ENCODE measurements at places on chromosomes 7 and 10.

- no peak for DNase-seq
Observed at GRCh38 chr10:124240839-124241291, 147.5 kb upstream of the CHST15 start.

DNA sequence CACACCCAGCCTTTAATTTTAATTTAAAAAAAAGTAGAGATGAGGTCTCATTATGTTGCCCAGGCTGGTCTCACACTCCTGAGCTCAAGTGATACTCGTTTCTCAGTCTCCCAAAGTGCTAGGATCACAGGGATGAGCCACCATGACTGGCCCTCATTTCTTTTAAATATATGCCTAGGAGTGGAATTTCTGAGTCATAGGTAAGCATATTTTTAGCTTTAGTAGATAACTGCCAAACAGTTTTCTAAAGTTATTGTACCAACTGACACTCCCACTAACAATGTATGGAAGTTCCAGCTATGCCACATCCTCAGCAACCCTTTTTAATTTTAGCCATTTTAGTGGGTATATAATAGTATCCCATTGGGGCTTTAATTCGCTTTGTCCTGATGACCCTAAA is 13.8 kb upstream of the PPIF start:
- peak; percentile 27 for DNase-seq

DNA sequence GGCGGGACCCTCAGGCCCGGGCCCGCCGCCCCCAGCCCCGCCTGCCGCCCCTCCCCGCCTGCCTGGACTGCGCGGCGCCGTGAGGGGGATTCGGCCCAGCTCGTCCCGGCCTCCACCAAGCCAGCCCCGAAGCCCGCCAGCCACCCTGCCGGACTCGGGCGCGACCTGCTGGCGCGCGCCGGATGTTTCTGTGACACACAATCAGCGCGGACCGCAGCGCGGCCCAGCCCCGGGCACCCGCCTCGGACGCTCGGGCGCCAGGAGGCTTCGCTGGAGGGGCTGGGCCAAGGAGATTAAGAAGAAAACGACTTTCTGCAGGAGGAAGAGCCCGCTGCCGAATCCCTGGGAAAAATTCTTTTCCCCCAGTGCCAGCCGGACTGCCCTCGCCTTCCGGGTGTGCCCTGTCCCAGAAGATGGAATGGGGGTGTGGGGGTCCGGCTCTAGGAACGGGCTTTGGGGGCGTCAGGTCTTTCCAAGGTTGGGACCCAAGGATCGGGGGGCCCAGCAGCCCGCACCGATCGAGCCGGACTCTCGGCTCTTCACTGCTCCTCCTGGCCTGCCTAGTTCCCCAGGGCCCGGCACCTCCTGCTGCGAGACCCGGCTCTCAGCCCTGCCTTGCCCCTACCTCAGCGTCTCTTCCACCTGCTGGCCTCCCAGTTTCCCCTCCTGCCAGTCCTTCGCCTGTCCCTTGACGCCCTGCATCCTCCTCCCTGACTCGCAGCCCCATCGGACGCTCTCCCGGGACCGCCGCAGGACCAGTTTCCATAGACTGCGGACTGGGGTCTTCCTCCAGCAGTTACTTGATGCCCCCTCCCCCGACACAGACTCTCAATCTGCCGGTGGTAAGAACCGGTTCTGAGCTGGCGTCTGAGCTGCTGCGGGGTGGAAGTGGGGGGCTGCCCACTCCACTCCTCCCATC is 82.7 kb downstream of the PAX2 start:
- peak; percentile 56 for DNase-seq

DNA sequence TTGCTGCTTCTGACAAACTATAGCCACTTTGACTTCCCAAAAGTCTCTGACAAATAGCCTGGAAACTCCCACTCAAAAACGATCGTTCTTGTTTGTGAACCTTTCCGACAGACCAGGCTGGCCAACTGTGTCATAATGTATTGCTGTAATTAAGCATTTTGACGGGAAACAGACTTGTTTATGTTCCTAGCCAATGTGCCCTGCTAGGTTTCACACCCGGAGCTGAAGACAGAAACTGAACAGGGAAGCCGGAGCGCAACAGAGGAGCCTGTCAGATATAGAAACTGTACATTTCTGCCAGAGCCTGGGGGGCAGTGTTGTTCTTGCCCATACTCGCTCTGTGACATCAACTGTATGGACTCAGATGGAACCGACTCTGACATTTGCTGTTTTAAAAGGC is 55.3 kb upstream of the C7orf33 start:
- DNase-seq, result peak; percentile 61

- peak; percentile 67 for DNase-seq
Observed at GRCh38 chr10:50508315-50509051, 115.3 kb downstream of the SGMS1 start.

DNA sequence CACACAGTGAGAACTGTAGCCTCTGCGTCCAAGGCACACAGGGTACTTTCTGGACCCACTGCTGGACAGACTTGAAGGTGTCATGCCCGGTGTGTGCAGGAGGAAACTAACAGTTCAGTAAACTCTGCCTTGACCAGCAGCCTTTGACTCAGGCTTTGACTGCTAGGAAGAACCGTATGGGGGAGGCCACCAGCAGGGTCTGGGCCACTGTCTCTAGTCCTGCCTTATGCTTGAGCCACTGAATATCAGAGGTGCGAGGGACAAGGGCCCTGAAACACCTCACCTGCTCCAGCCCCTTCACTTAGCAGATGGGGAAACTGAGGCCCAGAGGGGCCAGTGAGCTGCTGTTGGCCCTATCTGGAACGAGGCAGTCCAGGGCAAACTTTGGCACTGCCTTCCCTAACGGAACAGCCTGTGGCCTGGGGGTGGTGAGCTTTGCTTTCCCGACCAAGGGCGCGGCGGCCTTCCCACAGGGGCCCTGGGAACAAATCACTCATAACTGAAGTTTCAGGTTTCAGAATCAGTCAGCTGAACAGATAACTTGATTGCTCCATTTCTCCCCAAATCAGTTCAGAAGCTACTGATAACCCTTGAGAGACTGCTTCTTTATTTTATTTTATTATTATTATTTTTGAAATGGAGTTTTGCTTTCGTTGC is 130.0 kb downstream of the FAM53B start:
- peak; percentile 67 for DNase-seq

DNA sequence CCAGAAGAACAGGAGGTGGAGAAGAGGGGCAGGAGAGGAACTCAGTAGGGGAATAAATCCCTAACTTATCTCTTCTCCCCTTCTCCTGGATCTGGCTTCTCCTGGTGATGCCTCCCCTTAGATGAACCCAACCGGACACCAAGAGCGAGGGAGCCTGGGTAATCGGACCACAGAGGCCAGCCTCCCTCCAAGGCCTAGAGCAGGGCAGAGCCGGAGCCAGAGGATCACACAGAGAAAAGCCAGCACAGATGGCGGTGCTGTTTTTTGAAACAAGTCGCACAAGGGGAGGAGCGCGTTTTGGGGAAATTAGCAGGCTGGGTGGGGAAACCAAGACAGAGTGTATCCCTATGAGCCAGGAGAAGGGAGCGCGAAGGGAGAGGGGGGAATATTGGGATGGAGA is 4.9 kb upstream of the SRRM3 start:
- DNase-seq, result no peak

Data from activated CD8-positive, alpha-beta T cell treated with anti-CD3 and anti-CD28 coated beads for 36 hours (primary cell).